ENCODE measurements at places on chromosomes 13 and 19.

- no peak for DNase-seq
Measured at GRCh38 chr13:41660411-41660810, 203.1 kb downstream of the RGCC start.

DNA sequence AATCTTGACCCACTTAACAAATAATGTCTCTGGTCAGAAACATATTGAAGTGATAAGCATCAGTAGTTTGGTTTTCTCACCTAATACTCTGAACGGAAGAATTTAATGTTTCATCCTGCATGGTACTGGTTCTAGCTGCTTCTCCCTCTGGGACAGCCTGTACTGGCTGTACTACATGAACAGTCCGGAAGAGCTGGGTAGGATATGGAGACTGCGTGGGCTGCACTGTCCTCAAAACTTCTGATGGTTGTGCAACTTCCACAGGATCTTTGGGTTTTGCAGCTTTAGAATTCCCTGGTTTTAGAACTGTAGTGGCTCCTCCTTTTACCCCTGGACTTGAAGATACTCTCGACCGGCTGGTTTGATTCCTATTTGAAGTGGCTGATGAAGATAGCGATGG is 78.3 kb downstream of the ELF1 start:
- DNase-seq = no peak

- DNase-seq = no peak
Measured at GRCh38 chr13:80865329-80865728, 524.4 kb upstream of the SPRY2 start.

- no peak for DNase-seq
Measured at GRCh38 chr19:18440415-18440877, 2.5 kb upstream of the ISYNA1 start.

DNA sequence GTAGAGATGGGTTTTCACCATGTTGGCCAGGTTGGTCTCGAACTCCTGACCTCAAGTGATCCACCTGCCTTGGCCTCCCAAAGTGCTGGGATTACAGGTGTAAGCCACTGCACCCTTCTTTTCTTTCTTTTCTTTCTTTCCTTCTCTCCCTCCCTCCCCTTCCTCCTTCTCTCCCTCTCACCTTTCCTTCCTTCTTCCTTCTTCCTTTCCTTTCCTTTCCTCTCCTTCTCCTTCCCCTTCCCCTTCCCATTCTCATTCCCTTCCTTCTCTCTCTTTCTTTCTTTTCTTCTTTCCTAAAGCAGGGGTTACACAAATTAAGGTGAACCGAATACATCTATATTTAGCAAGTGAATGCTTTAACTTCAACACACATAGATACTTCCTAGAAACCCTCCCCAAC is 58.0 kb upstream of the URI1 start:
- no peak for DNase-seq

- DNase-seq = no peak
Measured at GRCh38 chr19:40315812-40316470, 30.8 kb upstream of the AKT2 start.

DNA sequence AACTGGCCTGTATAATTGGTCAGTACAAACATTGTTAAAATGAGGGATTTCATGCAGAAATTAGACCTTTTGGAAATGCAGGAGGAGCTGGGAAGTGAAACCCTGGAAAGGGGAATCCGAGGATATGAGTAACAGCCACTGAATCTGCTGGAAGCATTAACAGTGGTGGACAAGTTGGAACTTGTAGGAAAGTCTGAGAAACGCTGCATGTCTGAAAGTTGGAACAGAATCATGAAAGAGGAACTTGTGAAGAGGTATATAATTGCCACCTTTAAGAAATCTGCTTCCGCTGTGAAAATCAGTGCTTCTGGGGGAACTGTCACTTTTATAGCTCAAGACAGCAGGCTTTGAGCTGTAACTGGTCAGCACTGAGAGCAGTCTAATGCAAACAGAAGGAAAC is 716.5 kb upstream of the PRR20A start:
- DNase-seq = no peak

All from activated CD8-positive, alpha-beta memory T cell treated with anti-CD3 and anti-CD28 coated beads for 48 hours (primary cell).